ENCODE measurements at places on chromosomes 12 and 14.

DNA sequence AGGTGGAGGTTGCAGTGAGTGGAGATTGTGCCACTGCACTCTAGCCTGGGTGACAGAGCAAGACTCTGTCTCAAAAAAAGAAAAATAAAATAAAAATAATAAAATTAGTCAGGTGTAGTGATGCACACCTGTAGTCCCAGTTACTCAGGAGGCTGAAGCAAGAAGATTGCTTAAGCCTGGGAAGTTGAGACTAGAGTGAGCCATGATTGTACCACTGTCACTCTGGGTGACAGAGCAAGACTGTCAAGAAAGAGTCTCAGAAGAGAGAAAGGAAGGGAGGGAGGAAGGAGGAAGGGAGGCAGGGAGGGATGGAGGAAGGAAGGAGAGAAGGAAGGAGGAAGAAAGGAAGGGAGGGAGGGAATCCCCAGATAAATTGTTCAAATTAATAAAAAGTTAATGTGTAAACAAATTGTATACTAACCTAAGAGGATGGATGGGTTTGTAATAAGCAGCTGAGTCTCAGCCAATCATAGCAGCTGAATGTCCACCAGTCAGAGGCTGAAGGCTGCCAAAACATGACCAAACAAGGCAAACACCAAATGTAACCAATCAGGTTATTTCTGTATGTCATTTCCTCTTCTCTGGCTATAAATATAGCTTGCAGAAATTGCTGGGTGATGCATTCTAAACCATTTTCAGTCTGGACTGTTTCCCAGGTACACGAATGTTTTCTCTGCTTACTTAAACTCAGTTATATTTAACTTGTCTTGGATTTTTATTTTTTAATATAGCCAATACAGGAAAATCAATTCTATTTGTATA is 6.1 kb upstream of the CDCA4 start:
- DNase-seq = peak; percentile 58

GRCh38 chr12:40663781-40664180 is 28.5 kb upstream of the CNTN1 start:
- no peak for DNase-seq

DNA sequence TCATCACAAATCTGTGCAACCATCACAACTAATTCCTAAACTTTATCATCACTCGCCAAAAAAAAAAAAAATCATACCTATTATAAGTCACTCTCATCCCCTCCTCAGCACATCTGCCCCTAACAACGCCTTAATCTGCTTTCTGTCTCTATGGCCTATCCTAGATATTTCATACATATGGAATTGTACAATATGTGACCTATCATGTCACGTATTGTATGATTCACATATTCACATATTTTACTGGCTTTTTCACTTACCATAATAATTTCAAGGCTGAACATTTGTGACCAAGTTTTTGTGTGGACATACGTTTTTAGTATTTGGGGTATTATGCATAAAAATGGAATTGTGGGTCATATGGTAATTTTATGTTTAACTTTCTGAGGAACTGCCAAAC is 400.7 kb downstream of the DAD1 start:
- DNase-seq = no peak

DNA sequence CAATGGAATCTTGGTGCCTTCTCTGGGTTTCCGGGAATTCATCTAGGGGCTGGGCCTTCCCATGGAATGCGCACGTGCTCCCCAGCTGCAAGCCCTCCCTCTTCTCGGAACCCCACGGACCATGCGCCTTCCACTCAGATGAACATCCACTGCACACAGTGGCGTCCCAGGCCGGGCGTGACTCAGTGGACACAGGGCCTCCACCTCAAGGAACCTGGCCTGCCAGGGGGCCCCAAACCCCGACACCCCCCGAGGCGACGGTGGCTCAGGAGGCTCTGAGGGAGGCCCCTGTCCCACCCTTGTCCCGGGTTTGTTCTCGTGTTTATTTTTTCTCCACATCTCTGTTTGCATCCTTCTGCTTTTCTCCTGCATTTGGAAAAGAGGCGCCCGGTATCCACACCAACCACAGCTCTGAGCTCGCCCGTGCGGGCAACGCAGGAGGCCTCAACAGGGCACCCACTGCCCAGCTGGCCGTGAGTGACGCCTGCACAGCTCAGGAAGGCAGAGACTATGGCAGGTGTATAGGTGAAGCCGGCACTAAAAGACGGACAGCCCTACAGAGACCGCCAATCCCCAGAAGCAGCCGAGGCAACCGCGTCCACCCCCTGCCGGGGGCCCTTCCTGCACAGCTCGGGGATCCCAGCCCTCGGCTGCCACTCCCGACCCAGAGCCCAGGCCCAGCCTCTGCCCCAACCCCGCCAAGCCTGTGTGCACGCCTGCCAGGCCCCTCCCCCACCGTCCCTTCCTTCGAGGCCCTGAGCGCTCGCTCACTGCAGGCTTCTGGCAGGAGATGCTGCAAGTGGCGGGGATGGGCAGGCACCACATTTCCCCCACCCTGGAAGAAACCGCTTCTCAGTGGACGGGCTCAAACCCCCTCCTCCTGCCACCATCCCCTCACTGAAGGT is 23.8 kb upstream of the GALNT9 start:
- no peak for DNase-seq

DNA sequence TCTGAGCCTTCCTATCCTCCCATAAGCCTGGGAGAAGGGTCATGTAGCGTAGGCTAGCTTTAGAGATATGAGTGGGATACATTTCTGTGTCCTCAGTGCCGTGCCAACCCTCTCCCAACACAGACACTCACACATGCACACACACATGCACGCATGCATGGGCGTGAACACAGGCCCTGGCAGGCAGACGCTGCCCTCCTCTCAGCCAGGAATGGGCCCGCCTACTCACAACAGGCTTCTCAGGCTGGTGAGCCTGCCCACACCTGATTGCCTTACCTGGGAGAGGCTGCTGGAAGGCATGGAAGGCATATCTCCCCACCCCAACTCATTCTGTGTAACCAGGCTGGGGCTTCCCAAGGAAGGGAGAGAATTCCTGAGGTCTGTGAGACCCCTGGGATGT is 12.8 kb upstream of the ACVR1B start:
- no peak for DNase-seq

GRCh38 chr12:47737936-47738594 is 12.8 kb upstream of the ENDOU start:
- no peak for DNase-seq

GRCh38 chr14:66041582-66041981 is 444.6 kb upstream of the CCDC196 start:
- DNase-seq = no peak

- DNase-seq = no peak
These were observed 49.5 kb upstream of the FOXN3 start for GRCh38 chr14:89466484-89466883.

DNA sequence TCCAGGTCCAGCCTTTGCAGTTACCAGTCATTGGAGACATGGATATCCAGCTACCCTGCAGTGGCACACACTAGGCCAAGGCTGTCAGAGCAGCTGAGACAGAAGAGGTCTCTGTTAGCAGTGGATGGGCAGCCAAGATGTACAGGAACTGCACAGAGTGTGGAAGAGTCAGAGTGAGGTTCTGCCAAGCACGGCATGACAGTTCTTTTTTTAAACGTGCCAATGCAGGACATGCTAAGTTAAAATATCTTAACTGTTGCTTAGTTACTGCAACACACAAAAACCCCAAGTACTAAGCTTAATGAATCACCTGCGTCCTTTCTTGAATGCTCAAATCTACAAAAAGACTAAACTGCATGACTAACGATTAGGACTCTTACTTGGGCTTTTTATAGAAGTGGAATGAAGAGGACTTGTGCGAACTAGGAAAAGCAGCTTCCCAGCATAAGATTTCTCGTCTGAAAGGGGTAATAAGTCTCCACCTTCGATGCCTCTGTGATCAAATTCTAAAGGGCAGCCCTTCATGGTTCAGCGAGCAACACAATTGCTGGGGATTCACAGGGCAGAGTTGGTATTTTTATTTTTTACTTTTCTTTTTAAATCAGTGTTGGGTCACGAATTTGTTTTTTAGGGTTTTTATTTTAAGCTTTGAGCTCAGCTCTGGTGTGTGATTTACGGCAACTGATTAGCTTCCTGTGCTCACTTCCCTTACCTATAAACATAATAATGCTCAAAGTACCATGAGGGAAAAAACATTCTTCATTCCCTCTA is 20.6 kb downstream of the MAPK1IP1L start:
- peak; percentile 80 for DNase-seq

DNA sequence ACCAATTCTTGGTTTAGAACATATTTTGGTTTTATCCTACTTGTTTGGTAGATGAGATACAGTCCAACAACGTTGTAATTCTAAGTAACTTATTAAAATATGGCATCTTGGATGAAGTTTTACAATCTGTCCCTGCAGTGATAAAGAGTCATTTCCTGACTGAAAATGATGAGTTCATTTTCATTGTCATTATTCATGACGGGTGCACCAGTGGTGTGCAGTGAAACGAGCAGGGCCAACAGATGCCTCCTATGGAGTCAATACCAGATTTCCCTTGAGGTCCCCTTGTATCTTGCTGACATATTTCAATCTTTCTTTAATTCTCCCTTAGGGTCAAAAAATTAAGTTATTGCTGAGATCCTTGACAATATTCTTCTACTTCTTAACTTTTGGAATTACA is 438.5 kb downstream of the LRIG3 start:
- DNase-seq = no peak

DNA sequence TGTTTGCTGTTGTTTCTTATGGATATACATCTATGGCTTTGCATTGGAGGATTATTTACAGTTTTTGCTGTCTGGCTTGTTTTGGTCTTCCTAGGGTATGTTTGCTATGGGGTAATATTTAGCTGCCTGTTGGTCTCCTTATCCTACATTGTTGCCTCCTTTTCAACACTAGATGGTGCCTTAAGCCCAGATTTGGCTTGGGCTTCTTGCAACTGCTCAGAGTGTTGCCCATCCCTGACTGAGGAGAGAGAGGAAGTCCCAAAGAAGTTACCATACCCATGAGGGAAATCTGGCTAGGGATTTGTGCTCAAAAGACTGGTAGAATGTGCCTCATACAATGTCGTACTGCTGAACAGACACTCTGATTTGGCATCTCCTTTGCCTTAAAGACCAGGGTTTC is 94.6 kb upstream of the MUCL1 start:
- DNase-seq = peak; percentile 26

- DNase-seq = peak; percentile 21
These were observed 13.1 kb upstream of the LGR5 start for GRCh38 chr12:71426300-71427047.

DNA sequence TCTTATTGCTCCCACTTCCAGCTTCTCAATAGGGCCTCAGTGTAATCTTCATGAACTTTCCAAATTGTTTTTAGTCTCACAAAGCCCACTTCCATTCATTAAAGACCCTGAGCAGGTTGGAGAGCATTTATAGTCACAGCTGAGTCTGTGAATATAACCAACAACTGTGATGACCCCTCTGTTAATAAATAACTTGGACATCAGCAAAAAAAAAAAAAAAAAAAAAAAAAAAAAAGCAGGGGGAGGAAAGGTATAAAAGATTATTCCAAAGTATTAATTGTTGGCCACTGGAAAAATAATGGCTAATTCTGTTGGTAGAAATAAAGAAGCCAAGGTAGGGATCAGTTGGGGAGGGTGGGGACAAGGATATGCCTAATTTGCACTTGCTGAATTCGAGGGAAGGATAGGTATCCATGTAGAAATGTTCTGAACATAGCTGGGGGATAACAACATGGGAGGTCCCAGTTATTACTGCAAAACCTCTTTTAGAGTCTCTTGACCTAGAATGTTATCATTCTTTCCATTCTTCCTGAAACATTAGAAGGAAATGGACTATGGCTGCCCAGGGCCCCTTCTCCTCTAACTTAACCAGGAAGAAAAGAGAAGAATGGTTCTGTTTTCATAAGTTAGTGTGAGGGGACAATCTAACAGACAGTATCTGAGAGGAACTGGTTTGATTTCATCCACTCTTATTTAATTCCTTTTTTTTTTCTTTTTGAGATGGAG is 56.5 kb downstream of the SAMD4A start:
- no peak for DNase-seq

- DNase-seq = no peak
These were observed 26.3 kb upstream of the CPM start for GRCh38 chr12:68959143-68959858.

DNA sequence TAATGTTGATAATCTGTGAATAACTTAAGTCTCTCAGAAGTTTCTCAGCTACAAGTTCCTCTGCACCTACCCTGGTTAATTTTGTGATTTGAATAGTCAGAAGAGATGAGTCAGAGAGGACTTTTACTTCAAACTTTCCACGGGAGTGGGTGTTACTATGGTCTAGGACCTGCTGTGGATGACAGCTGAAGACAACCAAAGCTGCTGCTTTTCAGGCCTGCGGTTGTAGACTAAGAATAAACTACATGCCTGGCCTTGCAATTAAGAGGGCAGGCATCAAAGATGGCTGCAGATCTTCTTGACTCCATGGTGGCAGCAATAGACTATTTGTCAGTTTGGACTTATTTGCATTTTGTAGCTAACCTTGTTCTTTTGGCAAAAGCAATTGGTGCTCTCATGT is 227.1 kb upstream of the KRR1 start:
- no peak for DNase-seq

DNA sequence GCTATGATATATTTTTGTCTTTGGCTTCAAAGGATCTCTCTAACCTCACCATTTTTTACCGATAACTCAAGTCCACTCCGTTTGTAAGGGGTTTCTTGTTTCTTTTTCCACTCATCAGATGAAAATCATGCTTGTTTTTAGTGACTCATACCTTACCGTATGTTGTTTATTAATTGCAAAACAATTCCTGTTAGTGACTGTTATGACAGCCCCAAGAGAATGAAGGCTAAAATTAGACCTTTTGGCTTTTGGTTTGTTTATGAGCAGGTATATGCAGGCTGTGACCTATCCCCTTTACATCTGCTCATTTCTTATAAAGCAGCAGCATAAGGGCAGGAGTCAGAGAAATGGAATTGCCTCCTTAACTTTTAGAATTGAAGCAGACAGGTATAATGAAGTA is 319.8 kb downstream of the CEP128 start:
- DNase-seq = peak; percentile 80

GRCh38 chr12:122422730-122423257 is 325 bp upstream of the CLIP1 start:
- DNase-seq = peak; percentile 40

DNA sequence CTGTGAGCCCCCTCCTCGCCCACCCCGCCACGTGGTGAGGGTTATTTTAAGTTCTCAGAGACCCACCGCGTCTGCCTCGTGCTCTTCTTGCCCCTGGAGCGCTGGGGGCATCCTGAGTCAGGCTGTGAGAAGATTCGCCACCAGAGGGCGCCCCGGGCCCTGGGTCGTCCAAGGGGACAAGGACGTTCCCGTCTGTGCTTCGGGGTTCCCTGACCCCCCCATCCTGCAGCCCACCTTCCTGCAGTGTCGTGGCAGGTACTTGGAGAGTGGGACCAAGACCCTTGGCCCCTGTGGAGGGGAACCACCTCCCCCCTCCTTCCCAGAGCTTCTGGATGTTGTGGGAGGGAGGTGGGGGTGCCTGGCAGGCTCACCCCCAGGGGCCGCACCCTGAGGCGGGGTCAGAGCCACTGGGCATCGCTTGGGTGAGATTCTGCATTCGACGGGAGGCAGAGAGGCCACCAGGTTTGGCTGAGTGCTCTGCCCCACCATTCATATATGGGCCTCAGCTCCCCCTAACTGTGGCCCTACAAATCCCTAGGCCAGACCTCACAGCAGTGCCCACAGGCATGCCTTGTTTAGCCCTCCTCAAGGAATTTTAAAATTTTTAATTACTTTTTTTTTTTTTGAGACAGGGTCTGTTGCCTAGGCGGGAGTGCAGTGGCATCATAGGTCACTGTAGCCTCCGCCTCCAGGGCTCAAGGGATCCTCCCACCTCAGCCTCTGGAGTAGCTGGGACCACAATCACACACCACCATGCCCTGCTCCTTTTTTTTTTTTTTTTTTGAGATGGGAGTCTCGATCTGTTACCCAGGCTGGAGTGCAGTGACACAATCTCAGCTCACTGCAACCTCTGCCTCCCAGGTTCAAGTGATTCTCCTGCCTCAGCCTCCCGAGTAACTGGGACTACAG is 17.0 kb downstream of the RHOF start:
- DNase-seq = peak; percentile 65

- peak; percentile 43 for DNase-seq
These were observed 1.0 kb downstream of the NRIP2 start for GRCh38 chr12:2833810-2834209.

Data from fibroblast of pulmonary artery (primary cell).